ENCODE measurements at places on chromosomes 4 and X. TPM values are rescaled to one million over a fixed set of nuclear protein-coding genes. Genes with fewer than 3 reads are reported as not detected.
A peak's percentile ranks its signal among the peaks of the same experiment; 100 is the strongest.

The RBMXL3 gene
- total RNA-seq = not detected

The S100P gene
- 80.8 TPM for total RNA-seq

The MGST2 gene
- total RNA-seq = 43.2 TPM

DNA sequence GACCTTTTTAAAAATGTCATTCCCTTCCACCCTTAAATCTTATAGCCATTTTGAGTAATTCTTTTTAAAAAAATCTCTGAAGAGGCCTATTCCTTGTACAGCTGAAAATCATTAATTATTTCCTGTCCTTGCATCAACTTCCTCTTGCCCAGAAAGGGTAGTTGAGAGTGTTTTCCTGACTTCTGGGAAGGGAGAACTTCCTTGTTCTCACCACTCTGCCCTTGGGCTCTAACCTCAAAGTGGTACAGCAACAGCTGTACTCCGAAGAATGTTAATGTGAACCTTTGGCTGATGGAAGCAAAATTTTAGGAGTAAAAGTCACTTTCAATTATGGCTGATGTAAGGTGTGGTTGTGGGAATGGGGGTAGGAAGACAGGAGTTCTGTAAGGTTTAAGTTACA lies 15.1 kb upstream of the FABP2 start:
- DNase-seq = no peak
- H3K27ac ChIP-seq = peak overlapping the region; percentile 76
- no peaks in the 10 kb centered on the region for H3K36me3 ChIP-seq

GRCh38 chrX:119516157-119516702 lies 48.0 kb downstream of the SLC25A5 start:
- DNase-seq = no peak
- H3K36me3 ChIP-seq = no peaks in the 10 kb centered on the region
- no peak overlapping the region for H3K4me3 ChIP-seq
- H3K27ac ChIP-seq = no peak overlapping the region
- H3K27me3 ChIP-seq = no peaks in the 10 kb centered on the region

GRCh38 chr4:71540749-71541269 lies 202.0 kb downstream of the SLC4A4 start:
- H3K4me3 ChIP-seq = no peak overlapping the region
- peaks cover 13% of the 10 kb centered on the region for H3K36me3 ChIP-seq
- H3K4me1 ChIP-seq = peaks cover 21% of the 10 kb centered on the region
- H3K27ac ChIP-seq = peak overlapping the region; percentile 14
- no peak for DNase-seq
- no peaks in the 10 kb centered on the region for H3K27me3 ChIP-seq

- H3K27ac ChIP-seq = no peak overlapping the region
- DNase-seq = no peak
- H3K4me3 ChIP-seq = no peak overlapping the region
- H3K27me3 ChIP-seq = no peaks in the 10 kb centered on the region
Measured at GRCh38 chr4:187786190-187786589, 209.4 kb upstream of the ZFP42 start.

DNA sequence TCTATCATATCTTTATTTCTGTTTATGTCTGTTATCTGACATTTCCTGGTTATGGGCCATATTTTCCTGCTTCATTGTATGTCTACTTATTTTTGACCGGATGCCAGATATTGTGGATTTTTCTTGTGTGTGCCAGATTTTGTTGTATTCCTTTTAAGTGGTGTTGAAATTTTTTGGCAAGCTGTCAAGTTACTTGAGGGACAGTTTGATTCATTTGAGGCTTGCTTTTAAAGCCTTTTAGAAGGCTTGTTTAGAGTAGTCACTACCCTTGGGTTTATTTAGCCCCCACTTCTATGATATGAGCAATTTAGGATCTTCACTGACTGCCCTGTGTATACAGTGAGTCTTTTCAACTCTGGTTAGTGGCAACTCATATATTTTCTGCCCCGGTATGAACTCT lies 29.2 kb upstream of the NPY2R start:
- H3K4me3 ChIP-seq = no peak overlapping the region
- DNase-seq = no peak
- H3K36me3 ChIP-seq = no peaks in the 10 kb centered on the region
- H3K27ac ChIP-seq = no peak overlapping the region
- H3K27me3 ChIP-seq = no peaks in the 10 kb centered on the region

GRCh38 chrX:32185160-32185559 lies 1026.2 kb downstream of the DMD start:
- no peaks in the 10 kb centered on the region for H3K27me3 ChIP-seq
- H3K27ac ChIP-seq = peak overlapping the region; percentile 19
- no peak for DNase-seq
- no peaks in the 10 kb centered on the region for H3K36me3 ChIP-seq
- no peak overlapping the region for H3K4me3 ChIP-seq
- peaks cover 6% of the 10 kb centered on the region for H3K4me1 ChIP-seq

- no peaks in the 10 kb centered on the region for H3K27me3 ChIP-seq
- no peak overlapping the region for H3K27ac ChIP-seq
- no peak overlapping the region for H3K4me3 ChIP-seq
- no peaks in the 10 kb centered on the region for H3K36me3 ChIP-seq
Measured at GRCh38 chrX:123348468-123348867, 164.4 kb downstream of the GRIA3 start.

DNA sequence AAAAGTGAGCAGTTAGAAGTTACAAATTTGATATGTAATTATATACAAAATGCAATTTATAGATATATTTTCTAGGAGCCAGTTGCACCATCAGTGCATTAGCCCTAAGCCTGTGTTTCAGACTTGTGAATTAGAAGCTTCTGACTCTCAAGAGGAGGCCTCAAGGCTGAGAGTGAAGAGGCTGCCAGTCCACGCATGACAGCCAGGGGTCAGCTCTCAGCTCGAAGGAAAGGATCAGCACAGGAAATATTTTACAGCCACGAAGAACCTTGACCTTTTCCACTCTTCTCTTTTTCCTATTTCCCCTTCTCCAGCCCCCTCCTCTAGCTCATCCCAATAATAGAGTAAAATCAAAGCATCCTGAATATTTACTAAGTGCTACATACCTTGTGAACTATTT lies 642.4 kb downstream of the TRIML1 start:
- no peak overlapping the region for H3K4me3 ChIP-seq
- no peak for DNase-seq
- peaks cover 9% of the 10 kb centered on the region for H3K27me3 ChIP-seq
- H3K4me1 ChIP-seq = peaks cover 29% of the 10 kb centered on the region
- H3K27ac ChIP-seq = no peak overlapping the region
